ENCODE measurements at places on chromosomes 1 and 21.

- no peak for DNase-seq
These were observed 153.2 kb downstream of the LRIG2 start for GRCh38 chr1:113226148-113226547.

- no peak for DNase-seq
These were observed 309.2 kb downstream of the HLX start for GRCh38 chr1:221188458-221188857.

- no peak for DNase-seq
These were observed 77.6 kb downstream of the EPHB2 start for GRCh38 chr1:22788254-22788661.

DNA sequence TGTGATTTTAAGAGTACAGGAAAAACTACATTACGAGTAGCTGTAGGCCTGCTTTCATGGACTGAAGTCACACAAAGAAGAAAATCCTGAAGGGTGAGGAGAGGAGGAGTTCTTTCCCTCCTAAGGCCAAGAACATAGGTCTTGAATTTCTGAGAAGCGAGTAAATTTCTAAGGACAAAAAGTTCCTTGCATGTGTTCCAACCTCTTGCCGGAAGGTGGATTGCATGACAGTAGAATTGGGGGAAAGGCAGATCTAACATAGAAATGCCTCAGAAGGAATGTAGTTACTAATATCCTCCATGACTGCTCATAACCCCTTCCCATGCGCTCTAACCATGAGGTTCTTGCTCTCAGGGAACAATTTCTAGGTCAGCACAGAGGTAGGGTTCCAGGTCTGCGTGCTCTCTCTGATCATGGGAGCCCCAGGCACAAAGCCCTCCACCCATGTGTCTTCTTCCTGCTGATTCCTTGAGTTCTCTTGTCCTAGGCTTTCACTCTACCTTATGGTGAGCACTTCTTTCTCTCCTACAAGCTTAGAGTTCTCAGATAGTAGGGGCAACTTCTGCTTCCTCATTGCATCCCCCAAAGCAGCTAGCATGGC lies 13.7 kb downstream of the CD2 start:
- no peak for DNase-seq

DNA sequence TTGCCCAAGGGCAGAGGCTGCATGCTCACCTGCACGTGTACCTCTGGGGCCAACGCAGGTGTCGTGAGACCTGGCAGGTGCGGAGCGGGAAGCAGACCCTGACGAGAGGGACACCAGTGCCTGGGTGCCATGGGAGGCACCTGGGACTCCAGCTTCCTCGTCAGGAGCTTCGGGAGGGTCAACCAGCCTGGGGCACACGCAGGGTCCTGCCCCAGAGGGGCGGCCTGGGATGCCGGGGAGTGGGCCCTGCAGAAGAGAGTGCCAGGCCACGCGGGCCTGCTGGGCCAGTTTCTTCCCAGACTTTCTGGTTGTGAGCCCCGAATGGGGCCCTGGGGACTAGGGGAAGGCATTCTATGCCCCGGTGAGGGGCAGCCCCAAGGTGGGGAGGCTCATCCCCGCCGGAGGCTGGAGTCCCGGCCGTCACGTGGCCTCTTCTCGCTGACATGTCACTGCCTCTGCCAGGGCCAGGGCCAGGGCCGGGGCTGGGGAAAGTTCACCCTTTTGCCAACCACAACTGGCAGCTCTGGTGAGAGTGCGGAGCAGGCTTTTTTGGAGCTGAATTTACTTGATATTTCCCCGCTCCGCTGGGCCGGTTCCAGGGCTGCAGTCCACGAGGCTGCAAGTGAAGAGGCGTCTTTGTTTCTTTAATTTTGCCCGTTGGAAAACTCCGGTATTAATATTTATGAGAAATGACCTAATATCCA lies 38.5 kb upstream of the ACTRT2 start:
- peak; percentile 60 for DNase-seq

GRCh38 chr1:72481420-72481970 lies 199.2 kb upstream of the NEGR1 start:
- DNase-seq: no peak

DNA sequence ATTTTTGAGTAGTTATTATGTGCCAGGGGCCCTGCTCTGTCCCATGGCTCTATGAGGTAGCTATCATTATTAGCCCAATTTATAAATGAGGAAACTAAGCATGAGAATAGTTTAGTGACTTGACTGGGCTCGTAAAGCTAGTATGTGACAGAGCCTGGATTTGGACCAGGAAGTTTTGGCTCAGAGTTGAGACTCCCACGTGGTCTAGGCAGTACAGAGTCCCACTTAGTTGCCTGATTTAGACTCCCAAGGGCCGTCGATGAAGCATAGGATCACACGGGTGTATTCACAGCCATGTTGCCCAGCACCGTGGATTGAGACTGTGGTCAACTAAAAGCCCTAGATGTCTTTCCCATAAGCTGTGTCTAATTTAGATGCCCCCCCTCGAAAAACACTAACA lies 81.7 kb downstream of the DDX20 start:
- no peak for DNase-seq

- peak; percentile 80 for DNase-seq
These were observed 509 bp downstream of the ADAMTS4 start for GRCh38 chr1:161198194-161198896.

DNA sequence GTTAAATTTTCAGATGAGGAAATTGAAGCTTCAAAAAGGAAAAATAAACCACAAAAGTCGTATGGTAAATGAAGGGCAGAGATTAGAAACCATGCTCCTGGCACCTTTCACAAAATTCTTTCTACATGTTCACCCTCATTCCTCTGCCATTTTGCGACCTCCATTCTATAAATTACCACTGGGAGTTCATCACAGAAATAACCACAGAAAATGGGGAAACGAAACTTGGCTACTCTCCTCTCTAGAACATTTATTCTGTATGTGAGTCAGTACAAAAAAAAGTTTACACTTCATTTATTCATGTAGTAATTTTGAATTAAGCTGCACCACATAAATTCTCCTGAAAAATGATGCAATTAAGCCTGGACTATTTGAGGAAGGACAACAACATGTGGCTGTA lies 320.9 kb upstream of the C1orf87 start:
- no peak for DNase-seq

- no peak for DNase-seq
These were observed 10.0 kb downstream of the C2CD2 start for GRCh38 chr21:41943851-41944250.

- no peak for DNase-seq
These were observed 43.0 kb downstream of the WDR4 start for GRCh38 chr21:42836402-42836666.

DNA sequence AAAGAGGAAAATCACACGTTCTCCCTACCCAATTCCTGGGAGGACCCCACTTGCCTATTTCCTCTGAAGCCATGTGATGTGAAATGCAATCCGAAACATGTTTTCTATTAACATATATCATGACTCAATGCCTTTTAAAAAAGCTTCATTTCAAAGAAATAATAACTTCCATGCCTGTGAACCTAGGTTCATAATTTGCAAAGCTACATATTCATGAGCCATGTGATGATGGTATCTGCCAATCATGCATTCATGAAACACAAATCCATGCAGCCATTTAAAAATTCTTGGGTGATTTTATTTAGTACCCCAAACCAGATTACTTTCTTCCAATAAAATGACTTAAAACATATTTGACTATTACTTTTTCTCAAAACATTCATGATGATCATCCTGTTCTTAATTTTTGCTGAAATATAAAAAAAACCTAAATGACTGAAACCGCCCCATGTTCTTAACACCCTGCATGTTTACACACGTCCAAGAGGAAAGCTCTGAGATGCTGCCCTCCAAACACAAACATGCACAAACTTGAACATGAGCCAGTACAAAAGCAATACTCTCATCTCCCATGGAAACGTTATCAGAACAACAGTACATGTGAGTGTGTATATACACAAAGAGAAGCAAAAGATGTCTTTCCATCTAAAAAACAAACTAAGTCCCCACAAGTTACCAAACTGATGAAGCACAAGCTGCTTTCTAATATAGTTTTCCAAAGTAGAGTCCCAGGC lies 140.1 kb downstream of the TGFBR3 start:
- no peak for DNase-seq

GRCh38 chr1:179141592-179142251 lies 59.9 kb downstream of the TOR3A start:
- DNase-seq: no peak

DNA sequence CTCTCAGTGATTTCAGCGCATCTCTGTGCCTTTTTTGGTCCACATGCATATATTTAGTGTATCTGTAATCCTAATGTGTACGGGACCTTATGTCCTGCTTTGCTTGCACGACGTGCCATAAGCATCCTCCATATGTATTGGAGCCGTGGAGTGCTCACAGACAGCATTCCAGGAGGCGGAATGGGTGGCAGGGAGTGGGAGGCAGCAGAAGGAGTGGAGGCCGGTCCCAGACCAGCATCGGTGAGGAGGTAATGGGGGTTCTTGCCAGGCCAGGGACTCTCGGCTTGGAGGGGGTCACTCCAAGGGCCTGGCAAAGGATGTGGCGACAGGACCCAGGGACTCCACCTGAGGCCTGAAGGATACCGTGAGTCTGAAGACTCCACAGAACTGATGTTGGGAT lies 185.0 kb downstream of the CAMTA1 start:
- DNase-seq: peak; percentile 28

GRCh38 chr1:244628789-244629188 lies 24.1 kb upstream of the DESI2 start:
- no peak for DNase-seq

- DNase-seq: no peak
These were observed 167.7 kb upstream of the TNR start for GRCh38 chr1:175911138-175911537.

DNA sequence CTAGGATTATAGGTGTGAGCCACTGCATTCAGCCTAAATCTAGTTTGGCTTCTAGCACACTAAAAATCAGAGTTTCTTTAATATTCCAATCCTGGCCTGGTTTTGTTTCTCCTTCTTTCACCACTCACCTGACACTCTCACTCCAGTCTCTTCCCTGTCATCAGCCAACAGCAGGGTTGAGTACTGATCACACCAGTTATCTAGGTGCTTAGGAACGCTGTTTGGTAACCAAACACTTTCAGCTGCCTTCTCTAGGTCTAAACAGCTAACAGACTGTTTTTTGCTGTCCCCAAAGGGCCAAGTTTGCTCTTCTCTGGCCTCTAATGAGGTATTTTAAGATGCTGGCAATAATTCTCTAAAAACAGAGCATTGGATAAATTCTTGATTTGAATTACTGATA lies 17.7 kb upstream of the FRRS1 start:
- no peak for DNase-seq

DNA sequence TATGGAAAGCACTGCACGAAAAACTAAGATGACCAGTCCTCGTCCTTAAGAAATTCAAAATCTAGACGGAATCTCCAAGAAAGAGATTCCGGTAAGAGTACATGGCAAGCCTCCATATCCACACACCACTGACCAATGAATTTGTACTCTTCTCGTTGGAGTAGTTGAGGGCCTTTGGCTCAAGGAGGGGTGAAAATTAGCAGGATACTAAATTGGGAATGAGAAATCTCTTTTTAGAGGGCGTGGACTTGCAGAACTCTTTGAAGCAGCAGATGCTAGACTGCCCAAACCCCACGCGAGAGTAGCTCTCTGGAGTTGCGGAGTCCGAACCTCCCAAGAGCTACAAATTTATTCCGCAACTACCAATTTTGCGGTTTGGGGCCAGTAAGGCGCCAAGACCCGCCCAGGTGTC lies 872 bp upstream of the PPP2R5A start:
- DNase-seq: no peak

DNA sequence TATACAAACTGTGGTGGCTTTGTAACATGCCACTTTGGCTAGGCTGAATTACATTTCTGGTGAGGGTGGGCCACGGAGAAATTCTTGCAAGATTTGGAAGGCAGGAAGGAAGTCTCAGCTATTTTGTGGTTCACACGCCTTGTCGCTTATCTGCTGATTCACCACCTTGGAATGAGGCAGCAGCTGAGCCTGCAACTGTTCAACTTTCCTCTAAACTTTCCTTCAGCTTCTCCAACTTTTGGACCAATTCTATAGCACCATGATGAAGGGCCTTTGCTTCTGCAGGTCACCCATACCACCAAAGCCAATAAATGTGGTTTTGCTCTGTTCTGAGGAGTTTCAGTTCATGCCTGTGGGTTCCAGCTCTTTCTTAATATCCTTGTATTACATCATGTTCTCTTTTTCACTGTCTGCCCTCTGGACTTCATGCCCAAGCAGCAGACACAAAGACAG lies 337.6 kb upstream of the SNX7 start:
- DNase-seq: no peak

Data from right forelimb (tissue), 1 donor.